ENCODE measurements at places on chromosomes 7 and 10.

DNA sequence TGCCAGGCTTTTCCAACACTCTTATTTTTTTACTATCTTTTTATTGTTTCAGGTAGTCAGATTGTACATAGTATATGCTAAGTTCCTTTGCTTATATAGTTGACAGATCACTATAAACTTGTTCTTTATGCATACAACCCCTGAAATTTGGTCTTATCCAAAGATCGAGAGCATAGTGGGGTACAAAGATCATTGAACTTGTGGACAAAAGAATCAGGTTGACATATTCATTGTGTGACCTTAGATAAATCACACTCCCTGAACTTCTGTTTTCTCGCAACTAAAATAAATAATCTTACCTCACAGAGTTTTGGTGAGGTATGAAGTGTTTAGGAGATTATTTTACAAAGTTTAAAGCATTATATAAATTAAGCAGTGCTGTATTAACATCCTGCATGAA is 22.1 kb downstream of the ZNF277 start:
- no peak for DNase-seq

GRCh38 chr7:158763454-158764033 is 58.9 kb upstream of the NCAPG2 start:
- no peak for DNase-seq

DNA sequence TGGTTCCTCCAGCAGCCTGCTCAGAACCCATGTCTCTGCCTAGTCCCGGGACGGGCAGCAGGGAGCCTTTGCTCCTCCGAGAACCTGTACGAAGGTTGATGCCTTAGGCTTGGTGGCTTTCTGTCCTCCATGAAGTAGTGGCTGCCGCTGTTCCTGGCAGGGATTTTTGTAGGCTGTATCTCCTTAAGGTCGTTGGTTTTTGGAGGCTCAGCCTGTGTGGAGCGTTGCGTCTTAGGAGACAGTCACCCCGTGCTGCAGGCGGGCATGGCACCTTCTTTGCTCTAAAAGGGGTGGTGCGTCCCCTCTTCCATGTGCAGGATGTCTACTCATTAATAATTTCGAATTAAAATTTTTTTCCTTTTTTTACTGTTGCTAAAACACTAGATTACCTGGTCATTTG is 92.5 kb downstream of the TRRAP start:
- no peak for DNase-seq

GRCh38 chr10:54622017-54622416 is 179.0 kb downstream of the PCDH15 start:
- no peak for DNase-seq
